HT-29 (cell line): ENCODE measurements at places on chromosomes 6 and 20.

DNA sequence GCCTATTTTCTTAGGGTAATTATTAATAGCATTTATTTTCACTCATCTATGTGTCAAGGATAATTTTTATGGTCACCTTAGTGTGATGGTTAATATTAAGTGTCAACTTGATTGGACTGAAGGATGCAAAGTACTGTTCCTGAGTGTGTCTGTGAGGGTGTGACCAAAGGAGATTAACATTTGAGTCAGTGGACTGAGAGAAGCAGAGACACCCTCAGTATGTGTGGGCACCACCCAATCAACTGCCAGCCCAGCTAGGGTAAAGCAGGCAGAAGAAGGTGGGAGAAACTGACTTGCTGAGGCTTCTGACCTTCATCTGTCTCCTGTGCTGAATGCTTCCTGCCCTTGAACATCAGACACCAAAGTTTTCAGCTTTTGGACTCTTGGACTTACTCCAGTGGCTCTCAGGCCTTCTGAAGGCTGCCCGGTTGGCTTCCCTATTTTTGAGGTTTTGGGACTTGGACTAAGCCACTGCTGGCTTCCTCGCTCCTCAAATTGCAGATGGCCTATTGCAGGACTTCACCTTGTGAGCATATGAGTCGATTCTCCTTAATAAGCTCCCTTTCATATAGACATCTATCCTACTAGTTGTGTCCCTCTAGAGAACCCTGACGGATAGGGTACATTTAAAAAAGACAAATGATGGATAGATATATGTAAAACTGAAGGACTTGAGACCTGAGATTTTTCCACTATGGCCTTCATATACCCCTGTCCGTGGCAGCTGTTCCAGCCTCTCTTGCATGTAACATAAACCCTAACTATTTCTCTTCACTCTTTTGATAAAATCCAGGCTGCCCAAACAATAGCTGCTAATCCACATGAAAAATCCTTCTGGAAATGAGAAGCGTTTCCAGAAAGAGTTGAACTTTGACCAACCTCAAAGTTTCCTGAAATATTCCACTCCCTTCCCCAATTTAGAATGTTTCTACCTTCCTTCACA is 62.1 kb upstream of the RGS17 start:
- no peak for DNase-seq

- DNase-seq = peak; percentile 78
Observed at GRCh38 chr20:51985013-51985415, 182.7 kb upstream of the SALL4 start.

DNA sequence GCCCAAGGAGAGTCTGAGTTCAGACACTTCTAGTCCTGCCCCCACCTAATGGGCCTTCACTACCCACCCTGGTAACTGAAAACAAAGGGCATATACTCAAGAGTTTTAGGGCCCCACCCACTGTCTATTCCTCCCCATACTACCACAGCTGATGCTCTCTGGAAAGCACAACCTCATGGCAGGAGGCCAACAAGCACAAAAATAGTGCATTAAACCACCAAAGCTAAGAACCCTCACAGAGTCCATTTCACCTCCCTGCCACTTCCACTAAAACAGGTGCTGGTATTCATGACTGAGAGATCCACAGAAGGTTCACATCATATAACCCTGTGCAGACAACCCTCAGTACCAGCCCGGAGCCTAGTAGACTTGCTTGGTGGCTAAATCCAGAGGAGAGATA is 132.1 kb upstream of the ADGRB3 start:
- DNase-seq = no peak

DNA sequence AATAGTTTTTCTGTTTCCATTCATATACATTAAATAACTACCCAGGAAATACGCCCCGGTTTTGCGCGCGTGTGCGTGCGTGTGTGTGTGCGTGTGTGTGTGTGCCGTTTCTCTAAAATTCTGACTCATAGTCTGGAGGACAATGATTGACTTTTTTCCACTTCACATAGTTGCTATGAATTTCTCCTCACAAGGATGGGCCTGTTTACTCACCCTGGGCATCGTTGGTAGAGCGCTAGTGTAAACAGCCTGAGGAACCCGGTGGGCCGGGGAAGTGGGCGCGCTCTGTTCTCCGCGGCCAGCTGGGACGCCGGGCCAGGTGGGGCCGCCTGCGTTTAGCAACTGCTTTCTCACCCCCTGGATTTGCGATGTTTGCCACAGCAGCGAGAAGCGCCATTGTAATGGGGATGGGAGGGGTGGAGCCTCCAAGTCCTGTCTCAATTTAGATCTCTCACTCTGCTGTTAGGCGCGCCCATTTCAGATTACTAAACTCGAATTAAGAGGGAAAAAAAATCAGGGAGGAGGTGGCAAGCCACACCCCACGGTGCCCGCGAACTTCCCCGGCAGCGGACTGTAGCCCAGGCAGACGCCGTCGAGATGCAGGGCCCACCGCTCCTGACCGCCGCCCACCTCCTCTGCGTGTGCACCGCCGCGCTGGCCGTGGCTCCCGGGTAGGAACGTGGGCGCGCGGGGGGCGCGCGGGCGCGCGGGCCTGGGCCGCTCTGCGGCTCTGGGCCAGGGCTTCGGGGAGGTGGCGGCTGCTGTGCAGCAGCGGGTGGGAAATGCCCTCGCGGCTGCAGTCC is at the start of gene CD109:
Gene CD109 (plus strand): TSS at position 585 of the 803 bp plus-strand sequence. CDS start 13 bp downstream, at position 598.
- DNase-seq = no peak

DNA sequence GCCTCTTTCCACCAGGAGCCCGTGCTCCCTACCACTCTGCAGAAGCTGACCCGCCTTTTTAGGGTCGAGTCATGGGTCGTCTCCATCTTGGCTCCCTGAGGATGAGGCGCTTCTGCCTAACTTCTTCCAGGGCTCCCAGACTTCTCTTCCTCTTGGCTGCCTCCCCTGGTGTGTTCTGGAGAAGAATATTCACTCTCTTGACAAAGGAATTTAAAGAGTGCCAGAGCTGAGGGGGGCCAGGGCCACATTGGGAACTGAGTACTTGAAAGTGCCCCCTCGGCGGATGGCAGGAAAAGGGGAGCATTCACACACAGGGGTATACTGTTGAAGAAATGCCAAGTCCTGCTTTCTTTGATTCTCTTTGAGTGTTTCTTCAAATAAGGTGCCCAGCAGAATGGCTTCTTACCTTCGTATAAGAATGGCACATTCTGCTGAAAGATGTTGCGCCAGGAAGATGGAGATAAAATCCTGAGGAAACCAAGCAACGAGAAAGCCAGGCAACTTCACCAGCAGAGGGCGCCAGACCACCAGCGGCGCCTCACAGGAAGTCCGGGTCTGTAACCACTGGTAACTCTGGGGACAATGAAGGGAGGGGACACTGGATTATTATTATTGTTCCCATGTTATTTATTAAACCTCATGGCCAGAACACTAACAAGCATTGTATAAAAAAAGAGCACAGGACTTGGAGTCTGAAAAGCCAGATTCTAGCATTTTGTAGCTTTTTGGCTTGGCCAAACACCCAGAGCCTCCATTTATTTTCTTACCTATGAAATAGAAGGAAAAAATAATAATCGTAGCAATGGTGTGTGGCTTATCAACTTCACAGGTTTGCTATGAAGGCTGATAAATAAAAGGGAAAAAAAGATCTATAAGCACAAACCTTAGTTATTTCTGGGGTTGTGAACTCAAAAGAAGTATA is 176.7 kb downstream of the HACE1 start:
- DNase-seq = peak; percentile 61

- DNase-seq = no peak
Observed at GRCh38 chr20:63500151-63500901, 1.4 kb upstream of the EEF1A2 start.

DNA sequence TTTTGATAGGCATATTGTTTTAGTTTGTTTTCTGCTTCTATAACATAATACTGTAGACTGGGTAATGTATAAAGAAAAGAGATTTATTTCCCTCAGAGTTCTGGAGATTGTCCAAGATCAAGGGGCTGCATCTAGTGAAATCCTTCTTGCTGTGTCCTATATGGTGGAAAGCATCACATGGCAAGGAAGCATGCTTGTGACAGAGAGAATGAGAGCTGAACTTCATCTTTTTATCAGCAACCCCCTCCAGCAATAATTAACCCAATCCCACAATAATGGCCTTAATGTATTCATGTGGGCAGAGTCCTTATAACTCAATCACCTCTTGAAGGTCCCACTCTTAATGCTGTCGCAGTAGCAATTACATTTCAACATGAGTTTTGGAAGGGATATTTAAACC is 141.4 kb downstream of the CENPW start:
- DNase-seq = no peak

DNA sequence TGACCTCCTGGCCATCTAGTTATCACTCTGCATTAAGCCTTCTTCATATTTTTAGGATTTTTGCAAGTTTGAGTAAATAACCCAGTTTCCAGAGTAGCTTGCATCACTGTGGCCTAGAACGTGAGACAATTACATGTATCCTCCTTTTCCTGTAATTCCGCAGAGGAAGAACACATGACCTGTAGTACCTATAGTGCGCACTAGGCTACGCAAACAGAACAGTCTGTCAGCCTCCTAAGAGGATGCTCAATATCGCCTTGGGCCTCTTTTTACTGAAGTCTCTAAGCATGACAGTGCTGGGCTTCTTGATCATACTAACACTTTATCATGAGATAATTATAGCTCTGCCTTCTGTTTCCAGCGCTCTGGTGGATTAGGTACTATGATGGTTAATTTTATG is 20.2 kb upstream of the NR2E1 start:
- DNase-seq = no peak

DNA sequence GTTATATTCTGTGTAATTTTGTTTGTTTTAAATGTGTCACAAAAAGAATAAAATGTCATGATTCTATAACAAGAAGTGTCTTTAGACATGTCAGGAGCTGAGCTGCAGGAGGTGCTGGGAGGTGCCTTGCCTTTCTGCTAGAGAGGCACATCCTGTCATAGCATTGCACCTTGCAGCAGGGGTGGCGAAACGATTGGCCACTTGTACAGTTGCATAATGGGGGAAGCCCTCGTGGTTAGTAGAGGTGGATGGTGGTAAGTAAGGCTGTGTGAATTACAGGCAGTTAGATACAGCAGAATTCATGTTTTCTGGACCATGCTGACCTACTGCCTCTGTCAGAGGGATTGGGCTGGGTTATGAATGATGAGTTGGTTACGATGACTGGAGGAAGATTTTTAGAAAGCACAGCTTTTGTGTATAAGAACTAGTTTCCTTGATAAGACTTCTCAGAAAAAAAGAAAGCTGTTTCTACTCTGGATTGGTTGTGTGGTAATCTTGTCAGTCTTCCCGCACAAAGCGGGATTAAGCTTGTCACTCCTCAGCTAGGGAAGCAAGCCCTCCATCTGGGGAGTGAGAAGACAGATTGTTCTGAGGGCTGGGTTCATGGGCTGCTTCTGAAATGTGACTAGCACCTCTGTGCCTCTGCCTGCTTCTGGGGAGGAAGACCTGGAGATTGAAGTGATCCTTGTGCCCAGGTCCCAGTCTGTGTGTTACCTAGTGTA is 74.9 kb downstream of the FOXO3 start:
- no peak for DNase-seq

GRCh38 chr6:112205427-112206109 is 48.8 kb downstream of the LAMA4 start:
- DNase-seq = no peak

- DNase-seq = no peak
Observed at GRCh38 chr6:72132427-72132826, 246.1 kb downstream of the RIMS1 start.

DNA sequence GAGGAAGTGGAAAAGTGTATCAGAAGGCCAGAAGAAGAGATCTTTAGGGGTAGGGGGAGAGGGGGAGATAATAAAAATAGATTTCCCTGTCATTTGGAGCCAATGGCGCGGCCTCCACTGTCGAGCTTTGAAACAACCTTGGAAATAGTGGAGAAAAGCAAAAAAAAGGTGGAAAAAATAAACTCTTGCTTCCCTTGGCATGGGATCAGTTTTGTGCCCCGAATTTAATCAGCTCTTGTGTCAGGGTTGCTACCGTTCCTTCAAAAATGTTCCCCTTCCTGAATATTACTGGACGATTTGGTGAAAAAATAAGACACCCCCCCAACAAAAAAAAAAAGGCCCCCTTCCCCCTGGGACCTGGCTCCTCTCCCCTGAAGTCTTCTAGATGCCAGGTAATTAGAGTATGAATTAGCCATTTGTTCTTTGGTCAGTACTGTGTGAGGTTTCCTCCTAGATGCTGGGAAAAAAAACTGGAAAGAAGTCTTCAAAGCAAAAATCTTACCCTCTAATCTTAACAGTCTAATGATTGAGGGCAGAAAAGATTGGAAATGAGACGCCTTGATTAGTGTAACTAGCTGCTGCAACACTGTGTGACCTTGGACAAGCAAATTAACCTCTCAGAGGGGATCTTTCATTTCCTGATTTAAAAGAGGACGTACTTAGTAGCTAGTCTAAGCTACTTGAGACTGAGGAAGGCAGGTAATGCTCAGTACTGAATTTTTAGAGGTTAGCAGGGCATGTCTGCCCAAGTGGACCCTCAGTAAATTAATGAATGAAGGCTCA is 872 bp upstream of the RBM39 start:
- peak; percentile 63 for DNase-seq

DNA sequence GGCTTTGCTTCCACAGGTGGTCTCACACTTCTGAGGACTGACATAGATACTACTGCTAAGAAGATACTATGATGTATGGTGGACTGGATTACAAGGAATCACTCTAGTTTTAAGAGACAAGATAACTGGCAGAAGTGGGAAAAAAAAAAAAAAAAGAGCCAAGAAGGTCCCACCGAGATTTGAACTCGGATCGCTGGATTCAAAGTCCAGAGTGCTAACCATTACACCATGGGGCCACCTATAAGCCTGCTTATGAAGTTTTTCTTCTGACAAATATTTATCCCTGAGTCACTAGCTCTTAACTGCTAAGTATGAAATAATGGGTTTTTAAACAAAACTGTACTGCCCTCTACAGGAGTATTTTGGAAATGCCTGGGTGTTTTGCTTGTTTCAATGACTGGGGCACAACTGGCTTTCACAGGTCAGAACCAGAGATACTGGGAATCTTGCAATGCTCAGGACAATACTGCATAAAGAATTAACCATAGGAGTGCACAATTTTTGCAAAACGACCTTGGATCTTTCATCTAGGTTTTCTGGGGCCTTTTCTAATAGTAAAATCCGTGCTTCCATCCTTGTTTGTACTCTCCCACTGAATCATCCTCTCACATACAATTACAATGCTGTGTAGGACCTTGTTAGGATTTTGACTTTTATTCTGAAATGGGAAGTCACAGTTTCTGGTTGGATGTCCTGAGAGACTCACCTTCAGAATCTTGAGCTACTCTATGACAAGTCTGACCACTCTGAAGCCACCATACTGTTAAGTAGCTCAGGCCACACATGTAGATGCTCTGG is 116.3 kb downstream of the OR2B2 start:
- peak; percentile 99 for DNase-seq

DNA sequence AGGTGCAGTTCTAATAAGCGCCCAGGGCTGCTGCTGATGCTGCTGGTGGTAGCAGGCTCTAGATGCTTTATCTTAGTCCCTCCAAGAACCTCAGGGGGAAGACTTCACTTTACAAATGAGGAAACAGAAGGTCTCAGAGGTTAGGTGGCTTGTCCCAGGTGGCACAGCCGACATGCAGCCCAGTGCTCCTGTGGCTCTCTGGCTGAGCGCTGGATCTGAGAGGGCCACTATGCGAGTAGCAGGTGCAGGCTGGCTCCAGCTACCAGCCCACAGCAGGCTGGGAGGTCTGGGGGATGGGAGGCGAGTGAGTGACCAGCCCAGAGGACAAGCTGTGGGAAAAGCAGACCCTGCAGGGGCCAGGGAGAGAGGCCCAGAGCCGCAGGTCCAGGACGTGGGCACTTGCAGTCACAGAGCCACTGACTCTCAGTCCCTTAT is 90.9 kb downstream of the PRND start:
- no peak for DNase-seq

GRCh38 chr20:41405436-41405835 is 38.8 kb upstream of the EMILIN3 start:
- no peak for DNase-seq

GRCh38 chr20:46814366-46815232 is 80.0 kb upstream of the EYA2 start:
- DNase-seq = no peak
